ENCODE measurements at places on chromosomes 11 and 22. TPM values are rescaled to one million over a fixed set of nuclear protein-coding genes. Genes with fewer than 3 reads are reported as not detected.
A peak's percentile ranks its signal among the peaks of the same experiment; 100 is the strongest.

DNA sequence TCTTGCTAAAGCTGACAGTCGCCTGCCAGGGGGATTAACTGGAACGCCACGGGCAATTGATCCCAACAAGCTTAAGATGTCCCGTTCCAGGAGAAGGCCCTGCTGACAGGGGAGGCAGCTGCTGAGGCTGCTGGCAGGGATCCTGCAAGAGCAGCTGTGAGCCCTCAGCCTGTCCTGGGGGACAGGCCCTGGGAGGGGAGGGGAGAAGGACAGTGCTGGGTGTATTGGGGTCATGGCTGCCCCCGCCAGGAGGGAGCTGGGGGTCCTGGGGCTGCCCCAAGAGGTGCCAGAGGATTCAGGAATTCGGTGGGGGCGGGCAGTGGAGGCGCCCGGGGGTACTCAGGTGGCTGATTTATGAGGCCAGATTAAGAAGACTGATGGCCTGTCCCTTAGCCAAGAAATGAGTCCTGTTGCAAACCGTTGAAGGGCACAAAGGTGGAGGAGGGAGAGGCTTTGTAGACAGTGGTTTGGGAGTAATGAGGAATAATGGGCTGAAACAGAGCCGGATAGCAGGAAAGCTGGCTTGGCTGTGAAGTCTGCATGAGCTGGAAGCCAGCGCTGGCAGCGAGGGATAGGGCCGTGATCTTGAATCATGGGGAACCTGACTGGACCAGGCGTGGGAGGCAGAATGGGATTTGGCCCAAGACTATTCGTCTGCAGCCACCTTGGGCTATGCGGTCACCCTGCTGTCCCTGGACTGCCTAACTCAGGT is 133.5 kb downstream of the CACNA1I start:
- peak; percentile 53 for DNase-seq

GRCh38 chr11:13384908-13385640 is 77.9 kb downstream of the BTBD10 start:
- DNase-seq, result no peak

DNA sequence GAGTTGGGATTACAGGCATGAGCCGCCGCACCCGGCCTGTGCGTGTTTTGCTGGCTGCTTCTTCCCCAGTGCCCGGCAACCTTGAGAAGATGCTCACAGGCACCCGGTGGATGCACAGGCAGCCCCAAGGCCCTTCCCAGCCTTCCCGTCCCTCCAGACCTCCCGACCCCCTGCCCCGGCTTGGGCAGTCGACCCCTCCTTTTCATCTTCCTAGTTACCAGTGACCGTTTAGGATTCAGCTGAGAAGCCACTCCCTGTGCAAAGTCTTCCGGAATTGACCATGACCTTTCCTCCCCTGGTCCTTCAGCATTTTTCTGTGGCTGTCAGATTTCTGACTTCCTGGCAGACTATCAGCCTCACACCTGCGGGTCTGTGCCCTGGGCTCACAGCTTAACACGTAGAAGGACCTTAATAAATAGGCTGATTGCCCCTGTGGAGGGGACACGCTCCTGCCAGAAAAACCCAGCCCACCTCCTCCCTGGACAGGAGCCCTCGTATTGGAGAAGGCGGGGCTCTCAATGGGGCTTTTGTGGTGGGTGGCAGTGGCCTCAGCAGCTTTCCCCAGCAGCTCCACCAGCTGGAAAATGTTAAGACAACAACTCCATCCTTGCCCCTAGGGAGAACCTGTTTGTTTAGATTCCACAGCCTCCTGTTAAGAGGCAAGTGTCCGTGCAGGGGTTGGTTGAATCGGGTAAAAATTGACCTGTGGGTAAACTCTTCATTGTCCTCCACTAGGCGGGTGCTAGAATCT is 10.4 kb upstream of the ANO1 start:
- peak; percentile 41 for DNase-seq

- no peak for DNase-seq
Measured at GRCh38 chr11:6351782-6352382, 31.6 kb upstream of the CAVIN3 start.

DNA sequence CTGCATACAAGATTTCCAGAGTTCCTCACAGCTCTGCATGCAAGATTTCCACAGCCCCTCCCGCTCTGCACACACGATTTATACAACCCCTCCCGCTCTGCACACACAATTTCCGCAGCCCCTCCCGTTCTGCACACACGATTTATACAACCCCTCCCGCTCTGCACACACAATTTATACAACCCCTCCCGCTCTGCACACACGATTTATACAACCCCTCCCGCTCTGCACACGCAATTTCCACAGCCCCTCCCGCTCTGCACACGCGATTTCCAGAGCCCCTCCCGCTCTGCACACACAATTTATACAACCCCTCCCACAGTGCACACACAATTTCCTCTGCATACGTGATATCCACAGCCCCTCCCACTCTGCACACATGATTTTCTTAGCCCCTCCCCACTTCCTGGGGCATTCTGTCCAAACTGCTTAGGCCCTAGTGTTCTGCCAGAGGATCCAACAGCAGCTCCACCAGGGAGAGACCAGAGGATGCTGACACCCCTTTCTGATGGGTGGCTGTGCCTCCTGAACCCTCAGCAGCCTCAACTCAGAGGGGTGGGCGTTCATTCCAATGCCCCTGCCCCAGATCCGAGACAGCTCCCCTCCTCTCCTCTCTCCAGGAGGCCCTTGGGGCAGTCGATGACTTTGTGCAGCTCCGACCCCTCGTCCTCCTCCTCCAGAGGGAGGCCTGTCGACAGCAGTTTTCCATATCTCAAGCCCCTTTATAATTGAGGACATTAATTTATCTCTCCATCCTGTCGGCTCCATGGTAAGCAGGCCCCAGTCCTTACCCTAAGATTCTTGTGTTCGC is 671.7 kb downstream of the BRD1 start:
- DNase-seq, result no peak

- no peak for DNase-seq
Measured at GRCh38 chr22:41425660-41426365, 20.8 kb downstream of the TOB2 start.

DNA sequence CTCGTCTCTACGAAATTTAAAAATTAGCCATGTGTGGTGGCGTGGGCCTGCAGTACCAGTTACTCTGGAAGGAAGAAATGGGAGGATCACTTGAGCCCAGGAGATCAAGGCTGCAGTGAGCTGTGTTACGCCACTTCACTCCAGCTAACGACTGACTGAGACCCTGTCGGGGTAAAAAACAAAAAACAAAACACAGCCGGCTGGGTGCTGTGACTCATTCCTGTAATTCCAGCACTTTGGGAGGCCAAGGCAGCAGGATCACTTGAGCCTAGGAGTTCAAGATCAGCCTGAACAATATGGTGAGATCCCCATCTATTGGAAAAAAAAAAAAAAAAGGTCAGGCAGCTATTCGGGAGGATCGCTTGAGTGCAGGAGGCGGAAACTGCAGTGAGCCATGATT is 2.4 kb downstream of the PAFAH1B2 start:
- no peak for DNase-seq

DNA sequence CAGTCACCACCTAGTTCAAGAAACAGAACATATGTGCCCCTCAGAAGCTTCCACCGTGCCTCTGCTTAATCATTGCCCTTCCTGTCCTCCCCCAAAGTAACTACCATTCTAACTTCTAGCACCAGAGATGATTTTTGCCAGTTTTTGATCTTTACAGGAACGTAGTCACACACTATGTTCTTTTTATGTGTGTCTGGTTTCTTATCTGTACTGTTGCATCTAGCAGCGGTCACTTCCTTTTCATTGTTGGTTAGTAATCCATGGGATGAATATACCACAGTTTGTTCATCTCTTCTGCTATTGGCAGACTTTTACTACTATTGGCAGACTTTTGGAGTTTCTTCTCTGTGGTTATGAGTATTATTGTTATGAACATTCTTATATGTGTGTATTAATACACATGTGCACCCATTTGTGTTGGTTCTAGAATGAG is 34.6 kb downstream of the SPECC1L start:
- DNase-seq, result no peak

DNA sequence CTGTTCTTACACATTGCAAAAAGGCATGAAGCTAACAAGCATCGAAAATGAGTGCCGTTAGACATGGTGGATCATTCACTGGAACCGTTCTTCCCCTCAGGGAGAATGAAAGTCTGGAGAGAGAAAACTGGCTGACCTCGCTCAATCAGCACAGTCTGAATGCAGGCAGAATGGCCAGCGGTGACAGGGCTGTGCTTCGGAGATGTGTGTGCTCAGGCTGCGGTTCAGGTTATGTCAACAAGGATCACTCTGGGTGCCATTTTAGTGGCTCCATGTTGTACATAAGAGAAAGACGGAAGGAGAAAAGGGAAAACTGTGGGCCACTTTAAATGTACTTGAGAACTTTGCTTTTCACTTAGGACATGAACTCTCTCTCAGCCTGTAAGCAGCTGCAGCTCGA is 749.8 kb upstream of the ARHGAP42 start:
- no peak for DNase-seq

- no peak for DNase-seq
Measured at GRCh38 chr22:31818481-31819392, 64.9 kb downstream of the DEPDC5 start.

- DNase-seq, result peak; percentile 100
Measured at GRCh38 chr11:64241241-64241490, 271 bp downstream of the FKBP2 start.

GRCh38 chr22:20637750-20638506 is 130.5 kb downstream of the MED15 start:
- DNase-seq, result no peak

DNA sequence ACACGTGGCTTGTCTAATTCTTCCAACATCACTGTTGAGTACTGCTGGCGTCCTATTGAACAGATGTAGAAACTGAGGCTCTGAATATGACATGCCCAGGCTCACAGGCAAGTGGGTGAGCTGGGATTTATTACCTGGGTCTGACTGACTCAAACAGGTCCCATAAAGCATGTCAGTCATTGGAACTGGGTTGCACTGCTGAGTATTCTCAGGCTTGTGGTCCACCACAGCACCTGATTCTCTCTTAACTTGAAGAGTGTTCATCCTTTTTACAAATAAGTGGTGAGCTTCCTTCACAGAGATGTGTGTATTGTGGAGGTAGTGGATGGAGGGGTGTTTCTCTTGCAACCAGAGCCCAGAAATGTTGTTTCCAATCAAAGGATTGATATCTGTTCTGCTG is 44.5 kb downstream of the SC5D start:
- DNase-seq, result no peak

GRCh38 chr11:44913502-44913901 is 37.2 kb downstream of the TP53I11 start:
- DNase-seq, result no peak

- DNase-seq, result no peak
Measured at GRCh38 chr11:92384802-92385201, 160.2 kb downstream of the FAT3 start.

DNA sequence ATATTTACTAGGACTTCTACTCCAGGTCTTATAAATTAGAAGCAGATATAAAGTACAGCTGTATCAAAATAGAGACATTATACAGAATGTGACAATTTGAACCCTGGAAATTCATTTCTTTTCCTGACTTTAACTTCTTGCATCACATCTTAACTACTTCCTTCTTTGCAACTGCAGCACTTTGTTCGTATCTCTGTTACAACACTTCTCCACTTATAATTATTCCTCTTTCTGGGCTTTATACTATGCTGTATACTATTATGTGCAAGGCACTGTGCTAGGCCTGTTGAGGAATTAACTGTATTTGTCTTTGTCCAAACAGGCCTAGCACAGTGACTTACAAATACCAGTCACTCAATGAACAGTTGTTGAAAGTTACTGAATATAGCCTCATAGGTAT is 1.8 kb upstream of the SLC36A4 start:
- DNase-seq, result no peak

- no peak for DNase-seq
Measured at GRCh38 chr11:34333787-34334186, 24.0 kb downstream of the ABTB2 start.

DNA sequence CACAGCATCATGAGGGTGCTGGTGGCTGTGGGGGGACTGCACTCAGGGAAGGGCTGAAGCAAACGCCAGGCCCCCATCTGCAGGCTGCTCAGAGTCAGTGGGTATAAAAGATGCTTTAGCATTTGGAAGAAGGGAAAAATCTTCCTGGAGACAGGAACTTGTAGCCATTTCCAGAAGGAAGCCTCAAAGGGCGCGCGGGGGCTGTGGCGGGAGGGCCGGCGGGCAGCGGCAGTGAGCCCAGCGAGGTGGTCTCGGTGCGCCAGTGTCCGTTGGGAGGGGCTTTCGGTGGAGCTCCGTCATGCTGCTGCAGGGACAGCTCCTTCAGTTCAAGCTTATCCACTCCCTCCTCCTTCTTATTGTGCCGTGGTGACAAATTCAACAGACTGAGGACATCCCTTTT is 63.0 kb upstream of the PITPNB start:
- DNase-seq, result no peak

DNA sequence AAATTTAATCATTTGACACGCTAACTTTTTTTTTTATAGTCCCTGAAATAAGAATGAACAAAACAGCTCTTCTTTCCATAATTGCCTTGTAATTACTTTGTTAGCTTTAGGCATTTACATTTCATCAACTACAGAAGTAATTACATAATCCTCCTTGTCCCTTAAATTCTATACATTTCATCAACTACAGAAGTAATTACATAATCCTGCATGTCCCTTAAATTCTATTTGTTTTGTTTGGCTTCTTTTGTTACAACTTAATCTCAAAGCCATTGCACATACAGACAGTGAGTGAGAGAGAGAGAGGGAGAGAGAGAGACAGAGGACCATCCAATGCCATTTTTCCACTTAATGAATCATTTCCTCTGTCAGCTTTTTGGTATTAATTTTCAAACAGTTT is 873.2 kb downstream of the METTL15 start:
- no peak for DNase-seq

GRCh38 chr11:102840018-102840417 is 3.4 kb downstream of the MMP3 start:
- DNase-seq, result no peak

DNA sequence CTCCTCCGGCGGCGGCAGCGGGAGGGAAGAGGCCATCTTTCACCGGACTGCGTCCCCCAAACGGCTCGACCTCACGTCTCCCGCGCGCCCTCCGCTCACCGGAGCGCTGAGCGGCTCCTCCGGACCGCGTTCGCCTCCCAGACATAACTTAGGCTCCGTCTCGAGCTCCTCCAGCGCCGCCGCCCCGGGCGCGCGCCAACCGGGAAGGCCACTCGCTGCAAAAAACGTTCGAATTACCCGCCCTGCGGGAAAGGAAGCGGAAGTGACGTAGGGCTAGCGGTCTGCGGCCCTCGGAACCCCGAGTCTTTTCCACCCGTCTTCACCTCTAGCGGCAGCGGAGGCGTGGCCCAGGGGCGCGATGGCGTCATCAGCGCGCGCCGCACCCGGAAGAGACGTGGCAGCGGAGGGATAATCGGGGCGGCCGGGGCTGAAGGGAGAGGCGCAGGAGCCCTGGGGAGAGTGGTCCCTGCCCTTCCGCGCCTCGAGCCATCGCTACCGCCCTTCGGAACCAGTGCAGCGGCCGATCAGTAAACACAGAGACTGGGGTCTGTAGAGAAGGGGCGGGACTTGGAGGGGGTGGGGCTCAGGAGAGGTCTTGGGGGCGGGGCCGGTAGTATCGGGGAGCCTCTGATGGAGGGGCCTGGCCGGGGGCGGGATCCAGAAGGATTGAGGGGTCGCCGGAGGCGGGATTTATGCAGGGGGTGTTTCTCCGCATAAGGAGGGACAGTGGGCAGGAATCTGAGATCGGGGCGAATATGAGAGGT is at the start of the genes CDCA5 and ZFPL1:
TSS of gene CDCA5 (minus strand) at position 207 of the 764 bp plus-strand sequence. CDS start at position 145, 62 bp downstream.
TSS of gene ZFPL1 (plus strand) at position 389 of the 764 bp plus-strand sequence. CDS start 477 bp downstream, outside the sequence.
- peak; percentile 97 for DNase-seq

The ZBTB16 gene
- not detected for total RNA-seq

The PATE2 gene
- total RNA-seq, result not detected

The FXYD6 gene
- 114 TPM for total RNA-seq

The OR56A1 gene
- total RNA-seq, result 0.13 TPM

The MOGAT2 gene
- total RNA-seq, result not detected

The A4GALT gene
- 0.82 TPM for total RNA-seq

The HSPB2 gene
- total RNA-seq, result 0.22 TPM

The HINFP gene
- total RNA-seq, result 34.4 TPM

The FAM181B gene
- 0.47 TPM for total RNA-seq

The TMA7B gene
- not detected for total RNA-seq

Measured in mesothelial cell of epicardium (in vitro differentiated cells).